ENCODE measurements at places on chromosomes 6 and 20. TPM values are rescaled to one million over a fixed set of nuclear protein-coding genes. Genes with fewer than 3 reads are reported as not detected.
A peak's percentile ranks its signal among the peaks of the same experiment; 100 is the strongest.

DNA sequence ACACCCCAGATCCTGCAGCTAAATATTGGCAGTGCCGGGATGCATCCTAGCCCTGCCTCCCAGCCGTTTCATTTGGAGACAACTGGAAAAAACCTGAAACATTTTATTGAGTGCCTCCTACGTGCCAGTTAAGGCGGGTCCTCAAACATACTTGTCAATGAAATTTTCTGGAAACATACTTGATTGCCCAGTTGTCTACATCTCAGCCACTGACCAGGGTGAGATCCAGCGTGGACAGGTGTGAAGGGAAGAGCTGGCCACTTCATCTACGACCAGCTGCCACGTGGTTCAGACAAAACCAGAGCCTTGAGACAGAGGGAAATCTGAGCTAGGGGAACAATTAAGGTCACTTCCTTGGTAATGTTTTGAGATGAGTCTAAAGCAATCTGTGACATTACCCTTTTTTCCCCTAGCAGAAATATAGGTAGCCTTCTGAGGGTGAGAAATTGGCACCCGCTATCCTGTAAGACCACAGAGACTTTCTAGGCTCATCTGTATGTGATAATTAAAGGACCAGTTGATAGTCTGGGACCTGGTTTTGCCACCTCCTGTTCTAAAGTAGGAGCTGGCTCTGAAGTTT, 116.3 kb upstream of the MTHFD1L start:
- no peak overlapping the region for H3K4me3 ChIP-seq
- H3K36me3 ChIP-seq, result no peaks in the 10 kb centered on the region
- no peak overlapping the region for H3K27ac ChIP-seq
- no peak for DNase-seq
- H3K27me3 ChIP-seq, result no peaks in the 10 kb centered on the region

DNA sequence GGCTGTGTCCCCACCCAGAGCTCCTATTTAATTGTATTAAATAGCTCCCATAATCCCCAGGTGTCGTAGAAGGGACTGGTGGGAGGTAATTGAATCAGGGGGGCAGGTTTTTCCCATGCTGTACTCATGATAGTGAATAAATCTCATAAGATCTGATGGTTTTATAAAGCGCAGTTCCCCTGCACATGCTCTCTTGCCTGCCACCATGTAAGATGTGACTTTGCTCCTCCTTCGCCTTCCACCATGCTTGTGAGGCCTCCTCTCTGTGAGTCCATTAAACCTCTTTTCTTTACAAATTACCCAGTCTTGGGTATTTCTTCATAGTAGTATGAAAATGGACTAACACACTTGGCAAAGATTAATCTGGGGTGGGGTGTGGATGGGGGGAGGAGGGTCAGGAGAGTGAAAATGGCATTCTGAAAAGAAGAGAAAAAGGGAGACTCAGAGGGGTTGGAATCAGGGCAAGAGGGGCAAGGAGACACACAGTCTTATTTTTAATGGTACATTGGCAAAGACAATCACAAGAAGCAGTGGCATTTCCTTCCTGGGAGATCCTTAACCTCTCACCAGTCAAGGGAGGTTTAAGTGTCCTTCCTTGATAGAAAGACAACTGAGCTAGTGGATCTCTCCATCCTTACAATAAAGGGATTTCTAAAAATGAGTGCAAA, 37.5 kb upstream of the NOX3 start:
- peak overlapping the region; percentile 59 for H3K27ac ChIP-seq
- no peak for DNase-seq
- H3K36me3 ChIP-seq, result no peaks in the 10 kb centered on the region

DNA sequence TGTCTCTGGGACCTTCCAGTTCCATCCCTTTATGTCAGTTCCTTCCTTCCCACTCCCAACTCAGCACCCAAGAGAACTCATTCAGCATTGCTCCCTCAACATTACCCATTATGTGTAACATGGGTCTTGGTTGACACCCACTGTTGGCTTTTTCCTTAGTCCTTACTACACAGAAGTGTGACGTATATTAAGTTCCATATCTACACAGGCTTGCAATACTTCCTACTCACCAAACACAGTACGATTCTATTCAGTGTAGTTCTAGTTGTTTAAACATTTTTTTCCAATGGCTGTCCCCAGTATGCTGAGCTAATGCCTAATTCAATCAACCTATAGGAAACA, 37.7 kb downstream of the ARHGAP18 start:
- no peak for DNase-seq
- H3K36me3 ChIP-seq, result no peaks in the 10 kb centered on the region
- H3K4me1 ChIP-seq, result peaks cover 45% of the 10 kb centered on the region
- H3K27me3 ChIP-seq, result no peaks in the 10 kb centered on the region

GRCh38 chr6:50288881-50289280, 239.2 kb upstream of the DEFB112 start:
- H3K4me1 ChIP-seq, result no peaks in the 10 kb centered on the region
- H3K27me3 ChIP-seq, result no peaks in the 10 kb centered on the region
- H3K27ac ChIP-seq, result no peak overlapping the region
- no peak for DNase-seq

GRCh38 chr6:99495466-99495865, 19.8 kb downstream of the USP45 start:
- no peak overlapping the region for H3K27ac ChIP-seq
- H3K4me3 ChIP-seq, result no peak overlapping the region
- no peaks in the 10 kb centered on the region for H3K27me3 ChIP-seq
- no peaks in the 10 kb centered on the region for H3K4me1 ChIP-seq

GRCh38 chr6:104789770-104790190, 69.9 kb downstream of the HACE1 start:
- H3K27ac ChIP-seq, result no peak overlapping the region
- H3K4me3 ChIP-seq, result no peak overlapping the region
- H3K36me3 ChIP-seq, result no peaks in the 10 kb centered on the region
- peak; percentile 38 for DNase-seq

DNA sequence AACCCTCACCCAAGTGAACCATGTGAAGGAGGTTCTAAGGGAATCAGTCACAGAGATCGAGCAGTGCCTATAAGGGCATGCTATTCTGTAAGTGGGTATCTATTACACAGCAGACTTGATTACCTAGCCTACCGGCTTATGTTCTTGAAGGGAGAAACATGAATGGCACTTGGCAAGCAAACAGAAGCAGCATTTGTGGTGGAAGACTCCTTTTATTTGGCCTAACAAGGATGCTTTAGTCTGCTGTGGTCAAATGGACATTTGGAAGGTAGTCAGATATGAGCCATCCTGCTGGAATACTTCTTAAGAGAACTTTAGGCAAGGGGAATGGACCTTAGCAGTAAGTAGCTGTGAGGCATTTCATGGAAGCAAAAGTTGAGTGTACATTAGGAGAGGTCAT, 126.3 kb downstream of the COL12A1 start:
- H3K4me3 ChIP-seq, result no peak overlapping the region
- no peaks in the 10 kb centered on the region for H3K36me3 ChIP-seq
- H3K27ac ChIP-seq, result no peak overlapping the region
- DNase-seq, result no peak
- H3K4me1 ChIP-seq, result no peaks in the 10 kb centered on the region
- H3K27me3 ChIP-seq, result no peaks in the 10 kb centered on the region

DNA sequence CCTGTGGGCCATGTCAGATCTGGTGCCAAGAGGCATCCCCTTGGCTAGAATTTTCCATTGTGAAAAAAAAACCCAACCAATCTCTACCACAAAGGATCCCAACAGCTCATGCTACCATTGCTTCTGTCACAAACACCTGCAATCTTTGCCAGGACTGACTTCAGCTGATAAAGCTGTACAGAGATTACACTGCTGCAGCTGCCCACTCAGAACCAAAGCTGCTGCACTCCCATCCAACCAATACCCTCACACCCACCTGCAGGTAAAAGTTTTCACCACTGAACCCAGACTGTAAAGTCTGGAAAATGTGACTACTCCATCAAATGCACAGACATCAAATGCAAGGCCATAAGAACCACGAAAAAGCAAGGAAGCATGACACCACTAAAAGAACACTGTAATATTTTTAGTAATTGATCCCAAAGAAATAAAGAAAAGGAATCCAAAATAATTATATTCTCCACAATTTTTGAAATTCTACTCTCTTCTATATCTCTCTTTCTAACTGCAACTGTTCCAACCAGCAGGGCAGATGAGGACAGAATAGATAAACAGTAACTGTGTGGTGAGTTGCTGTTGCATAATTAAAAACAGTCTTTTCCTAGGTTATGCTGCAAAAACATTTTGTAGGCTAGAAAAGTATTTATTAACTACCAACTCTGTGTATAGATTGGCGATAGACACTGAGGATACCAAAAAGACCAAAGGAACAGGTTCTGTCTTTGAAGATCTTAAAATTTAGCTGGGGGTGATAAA, 128.0 kb upstream of the MCHR2 start:
- H3K27me3 ChIP-seq, result no peaks in the 10 kb centered on the region
- no peaks in the 10 kb centered on the region for H3K4me1 ChIP-seq
- H3K4me3 ChIP-seq, result no peak overlapping the region
- H3K27ac ChIP-seq, result no peak overlapping the region
- DNase-seq, result no peak

DNA sequence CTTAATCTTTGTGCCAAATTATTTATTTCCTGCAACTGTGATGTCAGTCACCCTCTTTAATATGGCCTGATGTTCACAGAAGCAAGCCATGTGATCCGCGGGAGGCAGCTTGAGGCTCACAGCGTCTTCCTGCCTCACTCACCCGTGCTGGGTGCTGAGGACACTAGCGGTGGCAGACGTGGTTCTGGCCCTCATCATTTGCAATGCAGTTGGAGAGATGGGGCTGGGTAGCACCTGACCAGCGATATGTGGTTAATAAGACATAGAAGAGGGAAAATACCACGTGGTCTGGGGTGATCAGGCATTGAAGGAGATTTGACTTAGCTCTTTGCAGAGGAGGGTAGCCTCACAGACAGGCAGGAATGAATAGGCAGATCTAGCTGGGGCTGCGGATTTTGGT, 264.7 kb downstream of the TMEM242 start:
- no peak for DNase-seq
- H3K27ac ChIP-seq, result no peak overlapping the region
- no peak overlapping the region for H3K4me3 ChIP-seq

DNA sequence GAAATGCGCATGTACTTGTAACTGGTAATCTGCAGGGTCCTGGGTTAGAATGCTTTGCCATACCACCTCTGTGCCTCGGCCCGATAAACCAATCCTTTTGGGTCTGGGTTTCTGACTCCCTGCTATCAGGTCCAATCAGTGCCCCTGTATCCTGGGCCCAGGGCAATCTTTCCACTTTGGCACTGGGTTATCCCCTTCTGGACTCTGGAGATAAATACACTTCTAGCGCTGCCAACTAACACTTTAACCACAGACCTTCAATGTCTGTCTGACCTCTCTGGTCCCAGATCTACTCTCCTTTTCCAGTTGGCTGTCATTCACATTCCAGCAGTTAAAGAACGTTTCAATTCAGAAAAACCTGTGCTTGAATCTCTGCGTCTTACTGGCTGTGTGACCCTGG, 55.3 kb downstream of the DNAAF9 start:
- no peaks in the 10 kb centered on the region for H3K27me3 ChIP-seq
- H3K36me3 ChIP-seq, result peaks cover 43% of the 10 kb centered on the region
- no peak overlapping the region for H3K4me3 ChIP-seq
- DNase-seq, result no peak
- no peaks in the 10 kb centered on the region for H3K4me1 ChIP-seq

- H3K27ac ChIP-seq, result no peak overlapping the region
- no peak for DNase-seq
- H3K4me3 ChIP-seq, result no peak overlapping the region
- no peaks in the 10 kb centered on the region for H3K4me1 ChIP-seq
- H3K36me3 ChIP-seq, result no peaks in the 10 kb centered on the region
Observed at GRCh38 chr6:146578054-146578453, 20.7 kb upstream of the ADGB start.

DNA sequence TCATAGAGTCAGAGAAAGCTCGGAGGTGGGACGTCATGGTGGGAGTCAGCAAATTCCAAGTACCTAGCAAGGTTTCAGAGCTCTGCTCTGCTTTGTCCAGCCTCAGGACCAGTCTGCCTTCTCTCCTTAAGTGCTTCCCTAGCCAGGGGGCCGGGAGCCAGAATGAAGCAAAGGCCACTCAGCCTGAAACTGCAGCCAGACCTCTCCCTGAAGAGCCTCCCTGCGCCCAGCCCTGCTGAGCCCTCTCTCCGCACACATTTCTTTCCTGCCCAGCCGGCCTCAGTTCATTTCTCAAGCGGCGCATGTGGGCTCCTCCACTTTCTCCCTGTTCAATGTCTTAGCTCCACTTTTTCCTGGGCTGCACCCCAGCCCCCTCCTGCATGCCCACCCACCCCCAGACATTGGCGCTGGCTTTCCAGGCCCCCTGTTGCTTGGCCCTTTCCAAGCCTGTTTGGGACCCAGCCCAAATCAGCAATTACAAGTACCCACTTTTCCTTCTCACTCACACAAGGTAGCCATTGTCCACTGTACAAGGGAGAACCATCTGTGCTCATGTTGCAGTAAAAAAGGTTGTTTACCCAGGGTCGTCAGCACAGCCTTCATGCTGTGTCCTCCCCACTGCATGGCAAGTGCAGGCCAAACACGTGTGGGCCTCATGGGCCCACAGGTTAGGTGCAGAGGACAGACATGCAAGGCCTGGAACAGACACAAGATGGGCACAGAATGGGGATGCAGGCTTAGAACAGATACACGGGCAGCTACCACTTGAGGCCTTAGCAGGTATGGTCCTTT, 147.1 kb downstream of the MRPL14 start:
- H3K27me3 ChIP-seq, result no peaks in the 10 kb centered on the region
- no peak overlapping the region for H3K27ac ChIP-seq
- DNase-seq, result peak; percentile 40

GRCh38 chr6:27890445-27891319, 21.5 kb downstream of the OR2B2 start:
- peak; percentile 71 for DNase-seq
- peaks cover 60% of the 10 kb centered on the region for H3K27me3 ChIP-seq
- H3K4me1 ChIP-seq, result peaks cover 52% of the 10 kb centered on the region
- H3K27ac ChIP-seq, result peak overlapping the region; percentile 71

DNA sequence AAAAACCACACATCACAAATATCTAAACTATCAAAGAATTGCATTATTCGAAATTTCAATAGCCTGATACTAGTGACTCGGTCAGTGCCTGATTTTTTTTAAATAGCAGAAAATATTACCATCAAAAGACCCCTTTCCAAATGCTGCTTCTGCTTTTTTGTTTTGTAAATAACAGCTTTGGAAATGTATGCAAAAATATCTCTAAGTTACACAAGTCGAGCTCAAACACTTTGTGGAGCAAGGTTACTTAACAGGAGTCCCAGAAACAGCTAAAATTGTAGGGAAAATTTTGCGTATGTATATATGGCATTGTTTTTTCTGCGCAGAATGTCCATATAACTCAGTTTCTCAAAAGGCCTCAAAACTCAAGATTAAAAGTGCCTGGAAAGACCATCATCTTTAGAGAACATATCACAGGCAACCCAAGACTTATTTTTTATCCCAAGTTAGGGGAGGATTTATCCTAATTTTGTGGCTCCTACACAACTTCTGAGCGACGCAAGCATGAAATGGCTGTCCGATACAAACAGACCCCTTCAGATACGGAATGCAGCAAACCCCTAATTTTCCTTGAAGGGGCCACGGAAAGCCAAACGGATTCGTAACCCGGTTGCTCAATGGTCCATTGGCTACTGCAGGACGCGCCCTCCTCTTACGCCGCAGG, 1.3 kb downstream of the CEP85L start:
- H3K36me3 ChIP-seq, result no peaks in the 10 kb centered on the region
- no peaks in the 10 kb centered on the region for H3K27me3 ChIP-seq
- peak; percentile 87 for DNase-seq
- peak overlapping the region; percentile 79 for H3K4me3 ChIP-seq
- H3K4me1 ChIP-seq, result peaks cover 41% of the 10 kb centered on the region
- H3K27ac ChIP-seq, result peak overlapping the region; percentile 97

Gene SRPK1
- 20.5 TPM for polyA plus RNA-seq

Gene MYL9
- 101 TPM for polyA plus RNA-seq

Gene MACROD2
- polyA plus RNA-seq, result 0.78 TPM

Gene SLC17A1
- not detected for polyA plus RNA-seq

Gene CLVS2
- polyA plus RNA-seq, result not detected

Gene RTN4IP1
- polyA plus RNA-seq, result 7.7 TPM

Gene TSBP1
- polyA plus RNA-seq, result not detected
